ENCODE measurements at places on chromosomes 4 and X. TPM values are rescaled to one million over a fixed set of nuclear protein-coding genes. Genes with fewer than 3 reads are reported as not detected.

GRCh38 chr4:54852602-54853001, 194.8 kb downstream of the KIT start:
- DNase-seq: no peak

JAKMIP1 gene
- total RNA-seq: not detected

DNA sequence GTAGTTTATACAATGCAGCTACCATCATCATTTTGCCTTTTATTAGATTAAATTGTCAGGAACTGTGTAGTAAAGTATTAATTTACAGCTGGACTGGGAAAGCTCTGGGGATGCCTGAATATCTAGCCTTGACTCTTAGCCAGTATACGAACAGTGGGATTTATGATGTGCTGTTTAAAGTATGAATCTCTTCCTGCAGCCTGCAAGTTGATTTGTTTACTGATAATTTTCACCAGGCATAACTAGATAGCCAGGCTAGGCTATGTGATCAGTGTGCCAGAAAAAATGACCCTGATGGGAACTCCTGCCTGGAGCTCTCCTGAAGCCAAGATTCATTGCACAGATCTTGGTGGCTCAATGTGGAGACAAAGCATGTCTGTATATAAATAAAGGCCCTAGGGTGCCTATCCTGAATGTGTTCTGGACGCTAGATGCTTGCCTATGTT, 119.2 kb downstream of the SCLT1 start:
- DNase-seq: no peak

GRCh38 chr4:173139561-173139960, 29.1 kb upstream of the GALNT7 start:
- no peak for DNase-seq

GRCh38 chr4:78638337-78639172, 87.0 kb downstream of the ANXA3 start:
- no peak for DNase-seq

DNA sequence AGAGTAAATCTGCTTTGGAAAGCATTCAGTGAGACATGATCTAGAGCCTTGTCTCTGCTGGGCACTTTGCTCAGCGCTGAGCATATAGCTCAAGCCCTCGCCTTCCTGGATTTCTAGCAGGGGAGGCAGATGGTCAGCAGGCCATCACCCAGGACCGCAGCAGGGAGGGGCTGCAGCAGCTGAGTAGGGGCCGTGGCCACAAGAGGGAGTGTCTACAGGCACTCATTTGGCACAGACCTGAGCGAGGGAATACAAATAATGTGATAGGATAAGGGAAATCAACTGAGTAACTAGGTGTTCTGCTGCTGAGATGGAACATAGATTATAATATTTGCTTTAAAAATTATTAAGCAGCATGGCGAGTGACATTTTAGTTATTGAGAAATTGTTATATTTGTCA, 30.2 kb downstream of the OFD1 start:
- DNase-seq: peak; percentile 28

DNA sequence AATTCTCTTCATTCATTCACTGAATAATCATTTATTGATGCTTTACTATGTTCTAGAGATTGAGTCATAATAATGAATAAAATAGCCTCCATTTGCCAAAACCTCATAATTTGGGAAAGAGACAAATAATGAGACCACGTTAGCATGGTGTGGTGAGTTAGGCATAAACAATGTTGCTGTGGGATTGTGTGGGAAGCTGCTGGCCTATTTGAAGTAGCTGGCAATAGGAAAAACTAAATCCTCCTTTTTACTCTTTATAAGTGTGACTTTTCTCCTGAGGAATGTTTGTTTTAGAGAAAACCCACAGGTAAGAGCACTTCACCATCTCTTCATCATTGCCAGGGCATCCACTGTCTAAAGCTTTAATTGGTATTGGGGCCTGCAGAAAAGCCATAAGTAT, 95.3 kb downstream of the AREG start:
- no peak for DNase-seq

- no peak for DNase-seq
Measured at GRCh38 chr4:154739111-154739510, 4.7 kb upstream of the LRAT start.

PHOX2B gene
- total RNA-seq: not detected

DNA sequence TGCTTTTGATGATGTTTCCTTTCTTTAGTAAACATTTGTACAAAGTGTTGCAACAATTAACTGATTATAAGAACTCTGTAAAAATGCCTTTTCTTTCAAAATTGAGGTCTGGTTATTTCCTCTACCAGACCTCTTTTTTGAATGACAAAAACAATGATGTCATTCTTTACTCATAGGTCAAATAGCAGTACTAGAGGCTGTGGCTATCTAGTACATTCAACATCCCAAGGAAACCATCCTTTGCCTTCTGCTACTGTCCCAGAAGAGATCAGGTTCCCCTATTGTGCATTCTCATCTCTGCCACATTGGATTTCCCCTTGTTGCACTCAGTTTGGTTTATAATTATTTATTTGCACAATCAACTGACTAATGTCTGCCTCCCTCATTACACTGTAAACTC, 19.1 kb upstream of the MAD2L1 start:
- DNase-seq: no peak

- DNase-seq: no peak
Measured at GRCh38 chrX:39492497-39493162, 605.1 kb downstream of the BCOR start.

DNA sequence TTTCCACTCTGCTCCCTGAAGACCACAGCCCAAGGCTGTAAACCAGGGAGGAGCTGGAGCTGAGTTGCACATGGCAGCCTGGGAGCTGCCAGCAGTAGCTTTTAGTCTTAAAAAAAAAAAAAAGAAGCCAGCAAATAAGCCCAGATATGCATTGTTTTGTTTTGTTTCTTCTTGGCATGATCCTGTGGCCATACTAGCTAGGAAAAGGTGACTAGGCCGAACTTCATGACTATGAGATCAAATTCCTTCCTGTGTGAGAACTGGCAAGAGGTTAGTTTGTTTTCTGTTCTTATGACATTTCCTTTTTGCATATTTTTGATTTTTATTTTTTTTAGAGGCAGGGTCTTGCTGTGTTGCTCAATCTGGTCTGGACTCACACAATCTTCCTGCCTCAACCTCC, 323.3 kb downstream of the DCTD start:
- DNase-seq: no peak

- no peak for DNase-seq
Measured at GRCh38 chr4:69910016-69910782, 20.7 kb upstream of the CSN1S1 start.

- no peak for DNase-seq
Measured at GRCh38 chr4:182973511-182973911, 56.3 kb upstream of the DCTD start.

SYNPO2 gene
- 263 TPM for total RNA-seq

LAMTOR3 gene
- total RNA-seq: 32.8 TPM

DNA sequence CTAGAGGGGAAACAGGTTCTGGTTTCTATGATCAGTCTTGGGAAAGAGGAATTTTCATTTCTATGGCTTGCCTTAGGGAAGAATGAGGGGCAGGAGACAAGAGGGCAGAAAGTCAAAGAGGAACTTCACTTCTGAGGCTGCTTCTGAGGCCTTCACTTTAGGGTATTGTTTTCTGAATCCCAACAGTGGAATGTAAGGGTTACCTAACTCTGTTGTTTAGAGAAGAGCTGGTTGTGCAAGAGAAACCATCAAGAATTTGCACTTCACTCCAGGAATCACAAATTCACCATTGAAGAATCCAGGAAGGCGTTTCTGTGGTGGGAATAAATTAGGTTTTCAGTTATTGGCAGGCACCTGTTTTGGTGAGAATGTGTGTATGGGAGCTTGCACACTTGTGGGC, 126.7 kb upstream of the AMOT start:
- DNase-seq: no peak

DNA sequence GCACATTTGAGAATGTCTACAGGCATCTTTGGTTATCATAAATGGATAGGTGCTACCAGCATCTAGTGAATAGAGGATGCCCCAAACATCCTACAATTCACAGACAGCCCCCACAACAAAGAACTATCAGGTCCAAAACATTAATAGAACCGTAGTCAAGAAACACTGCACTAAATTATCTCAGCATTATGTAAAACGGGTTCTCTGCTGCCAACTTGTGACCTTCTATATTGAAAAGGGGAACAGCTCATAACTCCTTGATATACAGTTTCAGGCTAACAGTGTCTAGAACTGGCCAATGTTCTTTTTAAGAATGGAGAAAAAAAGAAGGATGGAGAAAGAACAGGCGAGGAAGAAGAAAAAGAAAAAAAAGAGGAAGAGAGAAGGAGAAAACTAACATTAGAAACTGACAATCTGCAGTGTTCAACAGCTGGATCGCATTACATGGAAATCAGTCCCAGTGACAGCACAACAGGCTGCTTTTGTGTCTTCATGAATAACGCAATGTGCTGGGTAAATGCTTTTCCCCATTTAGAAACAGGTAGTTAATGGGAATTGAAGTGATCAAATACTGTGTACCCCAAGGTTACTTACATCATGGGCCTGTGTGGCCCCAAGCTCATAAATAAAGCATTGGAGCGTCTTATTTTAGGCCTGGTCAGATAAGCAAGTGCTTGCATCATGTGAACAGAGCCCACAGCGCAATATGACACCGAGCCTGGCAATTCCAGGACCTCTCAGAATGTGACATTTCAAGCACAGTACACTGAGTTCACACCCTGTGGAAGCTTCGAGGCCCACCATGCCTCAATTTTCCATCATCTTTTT, 339.5 kb downstream of the DHX15 start:
- peak; percentile 73 for DNase-seq

STAP1 gene
- not detected for total RNA-seq

- DNase-seq: no peak
Measured at GRCh38 chr4:76342191-76342590, 35.7 kb downstream of the STBD1 start.

DNA sequence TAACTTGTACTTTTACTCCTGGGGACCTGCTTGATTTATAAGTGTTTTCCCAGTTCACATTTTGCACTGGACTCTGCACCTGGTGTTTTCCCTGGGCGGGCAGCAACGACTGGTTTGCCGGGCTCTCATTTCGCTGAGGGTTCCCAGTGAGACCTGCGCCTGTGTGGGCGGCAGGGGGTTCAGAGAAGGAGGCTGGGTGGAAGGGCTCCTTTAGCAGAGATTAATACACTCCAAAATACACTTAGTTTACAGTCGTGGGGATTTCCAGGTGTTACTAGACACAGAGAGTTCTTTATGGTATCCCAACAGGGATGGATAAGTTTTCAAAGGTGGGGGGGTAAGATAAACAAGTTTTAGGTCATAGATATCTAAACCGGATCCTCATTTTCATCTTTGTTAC, 53.0 kb upstream of the SHISA3 start:
- no peak for DNase-seq

POF1B gene
- total RNA-seq: 7.5 TPM

GRCh38 chrX:93868289-93868965, 194.4 kb downstream of the FAM133A start:
- no peak for DNase-seq

DNA sequence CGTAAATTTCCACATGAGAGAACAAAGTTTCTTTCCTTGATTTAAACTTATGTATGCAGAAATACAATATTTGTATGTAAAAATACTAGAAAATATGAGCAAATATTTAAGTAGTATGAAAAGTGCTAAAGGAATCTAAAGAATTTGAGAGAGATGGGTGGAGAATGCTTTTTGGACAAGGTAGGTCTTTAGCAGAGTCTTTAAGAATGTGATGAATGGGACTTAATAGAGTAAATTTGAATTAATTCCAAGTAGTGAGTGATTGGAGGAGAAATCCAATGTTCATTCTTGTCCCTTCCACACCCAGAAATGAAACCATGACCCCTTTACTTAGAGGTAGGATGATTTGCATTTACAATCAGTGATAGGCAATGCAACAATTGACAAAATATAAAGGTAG, 570.9 kb upstream of the ZFP42 start:
- no peak for DNase-seq

DNA sequence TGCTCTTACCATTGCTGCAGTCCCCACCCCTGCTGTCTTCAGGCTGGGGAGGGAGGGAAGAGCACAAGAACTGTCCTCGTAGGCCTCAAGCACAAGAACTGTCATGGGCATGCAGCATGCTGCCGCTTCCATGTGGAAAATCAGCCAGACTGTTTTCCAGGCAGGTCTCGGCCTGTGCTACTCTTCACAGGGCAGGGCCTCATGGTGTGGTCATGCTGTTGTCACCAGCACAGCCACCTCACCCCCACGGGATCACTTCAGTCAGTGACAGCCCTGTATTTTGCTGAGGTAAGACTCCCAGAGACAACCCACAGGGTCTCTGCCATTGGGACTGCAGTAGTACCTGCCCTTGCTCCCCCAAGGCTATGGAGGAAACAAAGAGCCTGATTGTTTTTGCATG, 205.3 kb downstream of the NAP1L3 start:
- no peak for DNase-seq

DNA sequence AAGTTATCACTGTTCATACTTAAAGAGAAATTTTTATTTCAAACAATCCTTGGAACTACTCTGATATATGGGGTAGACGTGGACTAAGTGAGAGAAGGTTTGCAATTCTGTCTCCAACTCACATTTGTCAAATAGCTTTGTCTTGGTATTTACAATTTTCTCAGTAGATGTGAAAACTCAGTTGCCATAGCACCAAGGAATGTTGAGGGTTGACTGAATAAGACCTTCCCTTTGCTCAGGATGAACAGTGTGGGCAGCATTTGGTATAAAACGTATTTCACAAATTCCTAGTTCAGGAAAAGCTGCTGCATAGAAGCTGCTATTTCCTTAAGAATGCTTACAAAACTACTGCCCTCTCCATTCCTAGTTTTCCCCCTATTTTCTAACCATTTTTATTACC, 399.5 kb downstream of the NKX6-1 start:
- no peak for DNase-seq

DNA sequence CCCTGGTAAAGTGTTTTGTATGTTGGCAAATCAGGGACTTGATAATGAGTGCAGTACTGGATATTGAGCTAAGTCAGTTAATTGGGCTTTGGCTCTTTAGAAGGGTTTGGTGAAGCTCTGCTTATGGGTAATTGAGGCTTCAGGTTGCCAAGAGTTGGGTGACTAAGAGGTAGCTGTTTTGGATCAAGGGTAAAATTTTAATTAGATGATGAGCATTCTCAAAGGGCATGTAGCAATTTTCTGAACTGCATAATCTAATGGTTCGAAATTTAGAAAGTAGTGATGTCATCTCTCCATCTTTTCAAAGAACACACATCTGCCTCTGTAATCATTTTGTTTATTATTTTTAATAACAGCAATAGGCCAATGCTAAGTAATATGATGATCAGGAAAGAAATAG, 5.5 kb upstream of the TRIM2 start:
- no peak for DNase-seq

PNCK gene
- 6.6 TPM for total RNA-seq

DNA sequence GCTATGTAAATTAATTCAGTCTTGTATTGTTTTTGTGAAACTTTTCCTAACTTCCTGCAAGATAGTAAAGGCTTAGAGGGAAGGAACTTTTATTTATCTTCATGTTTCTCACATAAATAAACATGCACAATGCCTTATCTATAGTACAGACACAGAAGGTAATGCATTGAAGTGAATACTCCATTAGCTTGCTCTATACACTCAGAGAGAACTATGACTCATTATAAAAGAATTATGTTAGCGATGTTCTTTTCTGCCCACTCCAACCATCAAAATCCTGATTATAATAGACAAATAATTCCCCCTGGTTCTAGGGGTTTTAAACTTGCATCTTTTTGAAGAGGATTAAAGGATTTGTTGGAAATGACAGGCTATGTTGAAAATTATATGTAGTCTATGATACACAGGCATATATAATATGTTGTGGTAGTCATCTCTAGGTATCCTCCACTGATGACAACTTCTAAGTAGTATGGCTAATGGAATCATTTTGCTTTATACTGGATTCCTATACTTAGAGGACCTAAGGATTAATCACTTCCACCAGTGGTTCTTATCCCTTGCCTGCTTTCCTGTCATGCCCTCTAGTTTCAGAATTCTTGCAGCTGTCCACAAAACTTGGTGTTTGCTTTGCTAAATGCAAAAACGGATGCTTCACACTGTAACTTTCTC, 115.7 kb downstream of the NDST4 start:
- no peak for DNase-seq

All from heart left ventricle (tissue), 16 donors.